ENCODE measurements at places on chromosomes 13 and 19.

DNA sequence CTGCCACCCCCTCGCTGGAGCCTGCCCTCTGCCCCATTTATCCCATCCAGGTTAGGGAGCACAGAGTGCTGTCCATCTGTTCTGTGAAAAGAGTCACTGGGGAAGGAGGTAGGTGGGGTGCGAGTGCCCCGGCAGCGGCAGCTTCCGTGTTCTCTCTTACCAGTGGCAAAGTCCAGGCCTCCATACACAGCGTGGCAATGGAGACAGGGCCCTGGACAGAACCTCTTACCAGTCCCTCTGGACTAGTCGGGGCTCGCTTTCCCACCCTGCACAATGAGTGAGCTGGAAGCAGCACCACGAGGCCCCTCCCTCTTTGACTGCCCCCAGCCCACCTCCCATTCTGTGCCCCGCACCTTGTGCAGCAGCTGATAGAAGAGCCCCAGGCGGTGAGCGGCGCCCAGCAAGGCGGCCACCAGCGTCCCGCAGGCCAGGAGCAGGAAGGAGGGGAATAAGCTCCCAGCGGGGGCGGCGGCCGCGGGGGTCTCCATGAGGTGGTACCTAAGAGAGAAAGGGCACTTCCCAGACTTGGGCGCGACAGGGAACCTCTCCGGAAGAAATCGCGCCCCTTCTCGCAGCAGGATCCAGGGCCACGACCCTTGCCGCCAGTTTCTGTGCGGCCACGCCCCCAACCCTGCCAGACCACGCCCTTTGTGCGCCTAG, 17.5 kb downstream of the SYDE1 start:
- no peak for DNase-seq

- peak; percentile 84 for DNase-seq
These were observed 9.6 kb upstream of the NOTCH3 start for GRCh38 chr19:15210323-15210781.

DNA sequence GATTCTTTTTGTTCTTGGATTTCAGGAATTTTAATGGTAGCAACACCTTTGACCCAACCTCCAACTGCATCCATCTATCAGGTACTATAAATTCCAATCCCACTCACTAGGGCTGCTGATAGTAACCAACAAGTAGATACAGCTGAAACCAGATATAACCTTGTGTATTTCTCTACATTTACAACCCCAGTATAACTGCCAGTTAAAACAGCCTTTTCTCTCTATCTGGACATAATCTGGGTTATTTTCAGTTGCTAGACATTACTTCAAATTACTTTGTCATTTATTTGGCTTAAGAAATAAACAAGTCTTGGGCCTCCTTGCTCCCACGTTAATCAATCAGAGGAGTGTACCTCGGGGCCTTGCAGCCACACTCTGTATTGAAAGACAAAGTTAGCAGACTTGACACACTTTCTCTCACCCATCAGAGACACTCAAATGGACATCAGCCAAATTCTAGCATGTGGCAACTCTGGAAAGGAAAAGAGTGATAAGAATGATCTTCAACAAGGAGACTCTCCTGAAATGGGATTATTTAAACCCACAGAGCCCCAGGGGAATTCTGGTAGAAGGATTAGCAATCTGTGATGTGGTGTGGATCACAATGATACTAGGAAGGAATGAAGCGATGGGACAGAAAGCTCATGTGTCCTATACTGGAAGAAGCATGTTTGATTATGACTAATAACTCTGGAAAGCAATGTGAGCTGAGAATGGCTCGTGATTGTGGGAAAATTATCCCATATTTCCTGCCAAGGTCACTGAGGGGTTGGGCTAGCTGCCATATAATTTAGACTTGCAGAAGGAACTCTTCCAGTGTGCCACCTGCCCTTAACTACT, 157.5 kb downstream of the FLT1 start:
- DNase-seq = no peak

- no peak for DNase-seq
These were observed 113.0 kb downstream of the UFM1 start for GRCh38 chr13:38462605-38463004.

GRCh38 chr13:41512441-41512840, 55.1 kb downstream of the RGCC start:
- DNase-seq = no peak

- no peak for DNase-seq
These were observed 5.7 kb downstream of the ZNF888 start for GRCh38 chr19:52917531-52917930.

DNA sequence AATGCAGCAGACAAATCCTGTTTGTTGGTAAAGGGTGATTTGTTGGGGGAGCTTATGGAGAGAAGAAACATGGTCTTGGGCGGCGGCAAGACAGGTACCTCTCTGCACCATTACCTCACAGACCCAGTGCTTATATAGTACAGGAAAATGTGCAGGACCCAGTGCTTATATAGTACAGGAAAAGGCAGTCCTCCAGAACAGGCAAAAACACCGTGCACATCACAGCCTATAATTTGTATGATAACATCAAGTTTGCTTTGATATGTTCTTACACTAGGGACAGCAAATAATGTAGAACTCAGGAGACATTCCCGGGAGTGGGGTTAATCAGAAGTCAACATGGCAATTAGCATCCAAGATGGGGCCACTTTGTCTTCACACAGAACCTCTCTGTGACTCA, 20.9 kb downstream of the VAV1 start:
- no peak for DNase-seq

- DNase-seq = no peak
These were observed 344 bp upstream of the HAUS5 start for GRCh38 chr19:35612224-35612558.

DNA sequence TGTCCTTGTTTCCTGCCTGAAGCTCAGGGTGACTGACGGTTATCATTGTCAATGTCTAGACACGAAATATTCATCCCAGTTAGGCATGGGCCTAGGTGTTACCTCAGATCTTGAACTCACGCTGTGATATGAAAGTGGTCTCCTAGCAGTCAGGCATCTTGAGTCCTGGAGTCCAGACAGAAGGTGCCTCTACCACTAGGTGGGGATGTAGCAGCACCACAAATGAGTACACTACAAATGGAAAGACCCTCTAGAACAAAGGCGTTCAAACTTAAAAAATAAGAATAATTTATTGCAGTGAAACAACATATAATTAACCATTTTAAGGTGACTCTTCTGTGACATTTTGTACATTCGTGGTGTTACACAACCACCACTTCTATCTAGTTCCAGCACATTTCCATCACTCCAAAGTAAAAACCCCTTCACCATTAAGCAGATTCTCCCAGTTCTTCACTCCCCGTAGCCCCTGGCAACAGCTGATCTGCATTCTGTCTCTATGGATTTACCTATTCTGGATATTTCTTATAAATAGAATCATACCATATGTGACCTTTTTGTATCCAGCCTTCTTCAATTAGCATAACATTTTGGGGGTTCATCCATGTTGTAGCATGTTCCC, 11.9 kb upstream of the FRY start:
- no peak for DNase-seq

DNA sequence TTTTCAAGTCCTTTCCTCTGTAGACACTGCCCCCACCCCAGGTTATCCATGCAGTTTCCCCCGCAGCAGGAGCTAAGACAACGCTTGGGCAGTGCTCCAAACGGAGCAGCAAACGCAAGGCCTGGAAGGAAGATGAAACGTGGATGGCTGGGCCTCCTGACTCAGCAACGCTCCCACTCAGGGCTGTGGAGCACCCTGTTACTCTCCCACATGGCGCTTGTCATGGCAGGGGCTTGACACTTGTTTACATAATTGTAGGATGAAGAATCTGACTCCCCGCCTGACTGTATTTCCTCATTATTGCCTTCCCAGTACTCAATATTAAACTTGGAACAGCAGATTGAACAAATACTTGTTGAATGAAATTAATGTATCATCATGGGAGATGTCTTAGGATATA, 799 bp upstream of the C1QTNF9B start:
- no peak for DNase-seq

GRCh38 chr13:33119856-33120543, 103.8 kb downstream of the KL start:
- peak; percentile 5 for DNase-seq

- no peak for DNase-seq
These were observed 8.2 kb upstream of the UBL3 start for GRCh38 chr13:29858667-29859066.

GRCh38 chr19:49533551-49534488, 6.0 kb downstream of the RCN3 start:
- peak; percentile 92 for DNase-seq

DNA sequence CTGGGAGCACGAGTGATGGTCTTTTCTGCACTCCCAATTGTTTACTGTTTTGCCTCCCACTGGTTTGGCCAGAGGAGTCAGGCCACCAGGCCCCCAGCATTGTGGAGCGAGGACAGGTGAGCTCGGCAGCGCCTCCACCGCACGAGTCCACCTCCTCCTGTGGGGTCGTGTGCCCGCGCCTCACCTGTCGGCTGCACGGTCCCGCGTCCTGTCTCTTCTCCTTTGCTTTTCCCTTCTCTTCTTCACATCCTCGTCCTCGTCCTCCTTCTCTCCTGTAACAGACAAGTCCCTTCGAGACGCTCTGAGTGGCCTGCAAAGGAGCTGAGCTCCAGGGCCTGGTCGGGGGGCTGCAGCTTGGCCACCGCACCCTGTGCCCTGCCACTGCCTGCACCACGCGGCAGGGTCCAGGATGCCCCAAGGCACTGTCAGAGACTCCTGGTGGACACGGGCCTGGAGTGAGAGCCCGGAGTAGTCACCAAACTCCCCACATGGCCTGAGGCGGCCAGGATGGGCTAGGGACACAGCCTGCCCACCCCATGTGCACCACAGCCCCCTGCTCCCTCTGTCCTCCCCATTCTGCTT, 11.4 kb downstream of the AKAP8 start:
- no peak for DNase-seq

DNA sequence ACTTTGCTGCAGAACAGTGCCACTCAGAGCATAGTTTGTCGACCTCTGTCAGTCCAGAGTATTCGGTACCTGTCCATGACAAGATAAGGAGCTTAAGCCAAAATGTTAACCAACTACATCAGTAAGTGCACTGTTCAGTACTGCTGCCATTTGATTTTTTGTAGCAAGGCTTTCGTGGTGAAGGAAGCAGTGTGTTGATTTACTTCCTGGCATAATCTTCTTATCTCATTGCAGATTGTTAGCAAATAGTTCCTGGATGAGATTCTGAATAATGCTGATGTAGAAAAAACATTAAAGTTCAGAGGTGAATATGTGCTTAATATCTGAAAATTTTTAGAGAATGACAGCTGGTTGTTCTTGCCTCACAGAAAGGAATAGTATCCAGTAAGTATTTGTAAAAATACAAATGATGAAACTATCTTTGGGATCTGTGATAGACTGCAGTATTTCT, 85.7 kb downstream of the LRRC63 start:
- DNase-seq = no peak

GRCh38 chr13:20408181-20408580, 117.5 kb downstream of the CRYL1 start:
- DNase-seq = no peak

DNA sequence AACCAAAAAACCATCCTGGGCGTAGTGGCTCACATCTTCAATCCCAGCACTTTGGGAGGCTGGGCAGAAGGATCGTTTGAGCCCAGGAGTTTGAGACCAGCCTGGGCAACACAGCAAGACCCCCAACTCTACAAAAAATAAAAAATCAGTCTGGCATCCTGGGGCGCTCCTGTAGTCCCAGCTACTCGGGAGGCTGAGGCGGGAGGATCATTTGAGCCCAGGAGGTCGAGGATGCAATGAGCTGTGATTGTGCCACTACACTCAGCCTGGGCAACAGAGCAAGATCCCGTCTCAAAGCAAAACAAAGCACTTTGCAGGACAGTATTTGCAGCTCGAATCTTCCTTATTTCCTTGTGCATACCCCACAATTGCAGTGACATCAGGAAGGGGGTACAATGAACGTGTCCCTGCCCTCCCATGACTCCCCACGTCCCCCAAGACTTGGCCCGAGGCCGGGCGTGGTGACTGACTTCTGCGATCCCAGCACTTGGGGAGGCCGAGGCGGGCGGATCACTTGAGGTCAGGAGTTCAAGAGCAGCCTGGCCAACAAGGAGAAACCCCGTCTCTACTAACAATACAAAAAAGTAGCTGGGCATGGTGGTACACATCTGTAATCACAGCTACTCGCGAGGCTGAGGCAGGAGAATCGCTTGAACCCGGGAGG, 870 bp downstream of the NDUFB7 start:
- no peak for DNase-seq

DNA sequence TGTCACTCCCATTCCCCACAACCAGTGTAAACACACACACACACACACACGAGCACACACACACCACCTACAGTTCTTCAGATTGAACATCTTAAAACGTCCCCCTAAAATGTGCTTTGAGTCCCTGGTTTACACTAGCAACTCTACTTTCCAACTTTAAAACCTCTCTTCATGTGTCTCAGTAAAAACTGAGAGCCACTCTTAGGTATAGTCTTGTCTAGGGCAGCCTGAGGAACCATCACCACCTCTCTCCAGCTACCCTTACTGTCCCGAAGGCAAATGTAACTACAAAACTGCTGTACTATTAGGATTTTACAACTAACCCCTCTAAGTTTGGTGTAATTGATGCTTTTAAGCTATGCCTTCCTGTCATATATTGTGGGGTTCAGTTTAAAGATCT, 1501.6 kb upstream of the MIR17HG start:
- no peak for DNase-seq

DNA sequence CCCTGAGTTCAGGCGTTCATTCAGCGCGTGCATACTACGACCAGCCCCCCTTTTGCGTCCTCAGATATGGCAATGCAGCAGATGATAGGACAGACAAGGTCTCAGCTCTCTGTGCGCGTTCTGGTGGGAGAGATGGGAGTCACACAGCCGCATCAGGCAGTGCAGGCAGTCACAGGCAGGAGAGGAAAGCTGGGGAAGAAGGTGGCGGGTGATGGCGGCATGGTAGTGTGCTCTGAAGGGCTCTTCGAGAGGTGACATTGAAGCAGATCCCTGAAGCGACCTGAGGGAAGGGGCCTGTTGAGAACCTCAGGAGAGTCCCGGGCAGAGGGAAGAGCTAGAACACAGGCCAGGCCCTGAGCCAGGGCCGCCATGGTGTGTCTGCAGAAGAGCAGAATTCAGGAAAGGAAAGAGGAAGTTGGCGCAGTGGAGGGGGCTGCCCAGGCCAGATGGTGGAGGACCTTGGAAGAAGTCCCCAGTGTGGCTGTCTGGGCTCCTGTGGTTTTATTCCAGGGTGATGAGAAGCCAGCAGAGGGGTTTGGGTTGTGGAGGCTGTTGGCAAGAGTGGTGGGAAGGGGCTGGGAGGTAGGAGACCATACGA, 3.5 kb downstream of the USF2 start:
- no peak for DNase-seq

DNA sequence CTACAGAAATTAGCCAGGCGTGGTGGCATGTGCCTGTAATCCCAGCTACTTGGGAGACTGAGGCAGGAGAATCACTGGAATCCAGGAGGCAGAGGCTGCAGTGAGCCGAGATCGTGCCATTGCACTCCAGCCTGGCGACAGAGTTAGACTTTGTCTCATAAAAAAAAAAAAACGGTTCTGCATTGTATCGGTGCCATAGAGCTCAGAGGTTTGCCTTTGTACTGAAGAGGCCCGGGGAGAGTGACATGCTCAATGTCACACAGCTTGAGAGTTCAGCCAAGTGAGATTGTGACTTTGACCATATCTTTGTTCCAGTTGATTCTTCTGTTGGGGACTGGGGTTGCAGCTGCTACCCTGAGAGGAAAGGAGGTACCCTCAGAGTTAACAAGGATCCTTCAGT, 4.3 kb downstream of the HAUS8 start:
- DNase-seq = no peak
